ENCODE measurements at places on chromosomes 2 and 18. TPM values are rescaled to one million over a fixed set of nuclear protein-coding genes. Genes with fewer than 3 reads are reported as not detected.

Gene UGT1A8
- total RNA-seq: not detected

Gene UPP2
- not detected for total RNA-seq

Gene MRPS9
- 70.3 TPM for total RNA-seq

Gene DRC1
- total RNA-seq: 0.30 TPM

DNA sequence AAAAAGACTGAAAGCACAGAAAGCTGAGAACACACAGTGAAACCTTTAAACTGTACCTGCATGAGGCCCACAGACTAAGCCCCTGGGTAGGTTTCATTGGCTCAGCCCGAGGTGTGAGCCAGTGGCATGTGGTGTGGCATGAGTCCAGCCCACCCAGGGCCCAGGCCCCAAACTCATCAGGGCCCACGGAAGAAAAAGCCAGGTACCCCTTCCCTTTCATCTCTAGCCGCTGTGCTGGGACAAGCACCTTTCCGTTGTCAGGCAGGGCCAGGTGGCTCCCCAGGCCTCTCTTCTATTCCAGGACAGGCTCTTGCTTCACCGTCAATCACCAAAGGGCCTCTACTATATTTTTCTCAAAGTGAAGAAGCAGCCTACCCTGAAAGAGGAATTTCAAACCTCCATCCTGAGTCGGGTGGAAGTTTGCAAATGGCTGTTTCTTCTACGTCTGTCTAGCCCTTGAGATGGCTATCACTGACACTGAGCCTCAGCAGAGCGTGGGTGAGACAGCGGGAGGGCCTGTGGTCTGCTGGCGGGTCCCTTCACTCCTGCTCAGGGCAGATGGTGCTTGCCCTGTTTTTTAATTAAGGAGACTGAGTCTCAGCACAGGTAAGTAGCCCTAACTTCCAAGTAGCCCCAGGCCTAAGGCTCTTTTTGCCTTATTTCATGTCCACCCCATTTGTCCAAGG, 8.6 kb downstream of the DNAJB2 start:
- DNase-seq: no peak

- DNase-seq: no peak
Measured at GRCh38 chr2:231299267-231299666, 96.2 kb upstream of the B3GNT7 start.

- no peak for DNase-seq
Measured at GRCh38 chr18:5998166-5998881, 103.0 kb upstream of the TMEM200C start.

DNA sequence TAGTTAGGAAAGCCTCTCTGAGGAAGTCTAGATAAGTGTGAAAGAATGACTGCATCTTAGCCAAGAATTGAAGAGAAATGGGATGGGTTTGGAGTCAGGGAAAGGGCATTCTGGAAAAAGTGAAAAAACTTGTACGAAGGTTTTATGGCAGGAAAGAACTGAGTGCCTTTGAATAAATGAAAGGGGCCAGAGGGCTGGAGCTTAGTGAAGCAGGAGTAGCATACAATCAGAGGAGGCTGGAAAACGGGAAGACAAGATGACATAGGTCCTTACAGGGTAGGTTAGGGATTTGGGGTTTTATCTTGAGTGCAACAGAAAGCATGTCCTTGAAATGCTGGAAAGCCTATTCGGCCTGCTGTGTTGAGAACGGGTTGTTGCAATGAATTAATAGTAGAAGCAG, 152.6 kb upstream of the RND3 start:
- DNase-seq: no peak

Measured in Right ventricle myocardium inferior (tissue), 1 donor.